ENCODE measurements at places on chromosomes 5 and 9.
A peak's percentile ranks its signal among the peaks of the same experiment; 100 is the strongest.

- DNase-seq = no peak
Observed at GRCh38 chr9:17578911-17579793, at the start of gene SH3GL2. TSS of gene SH3GL2 (plus strand) at chr9:17579066.

GRCh38 chr9:98429613-98430012 lies 174.2 kb upstream of the TBC1D2 start:
- peak; percentile 46 for DNase-seq

DNA sequence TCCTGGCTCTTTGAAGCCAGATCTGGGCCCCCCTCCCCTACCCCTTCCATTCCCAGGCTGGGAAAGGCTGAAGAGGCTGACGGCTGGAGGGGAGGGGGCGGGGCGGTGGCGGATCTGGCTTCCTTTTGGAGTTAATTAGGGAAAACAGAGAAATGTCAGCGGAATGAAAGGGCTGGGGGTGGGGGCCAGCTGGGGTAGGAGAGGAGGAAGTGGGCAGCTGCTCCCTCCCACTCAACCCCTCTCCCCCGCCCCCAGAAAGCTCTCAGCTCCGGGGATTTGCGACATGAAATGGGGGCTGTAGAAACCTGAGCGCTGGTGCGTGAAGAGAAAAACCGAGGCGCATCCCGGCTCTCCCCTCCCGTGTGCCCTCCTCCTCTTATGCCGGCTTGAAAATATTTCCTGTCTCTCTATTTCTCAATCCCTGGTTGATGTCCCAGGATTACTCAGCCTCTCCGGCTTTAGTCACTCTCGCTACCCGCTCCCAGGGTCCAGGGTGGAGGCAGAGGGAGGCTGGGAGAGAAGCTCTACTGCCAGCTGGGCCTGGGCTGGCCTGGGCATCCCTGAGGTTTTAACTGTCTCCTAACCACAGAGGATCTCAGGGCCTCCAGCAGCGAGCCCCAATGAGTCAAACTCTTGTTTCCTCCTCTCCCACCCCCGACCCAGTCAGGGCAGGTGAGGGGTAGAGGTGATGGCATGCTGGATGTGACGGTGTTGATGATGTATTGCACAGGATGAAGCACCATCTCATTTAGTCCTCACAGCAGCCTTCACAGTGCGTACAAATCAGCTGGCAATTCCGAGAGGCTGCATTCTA lies 20.1 kb downstream of the PCDHGC5 start:
- peak; percentile 97 for DNase-seq

GRCh38 chr9:108743416-108743815 lies 112.4 kb downstream of the ACTL7B start:
- DNase-seq = no peak

GRCh38 chr9:126411948-126412284 lies 85.3 kb downstream of the MVB12B start:
- no peak for DNase-seq

DNA sequence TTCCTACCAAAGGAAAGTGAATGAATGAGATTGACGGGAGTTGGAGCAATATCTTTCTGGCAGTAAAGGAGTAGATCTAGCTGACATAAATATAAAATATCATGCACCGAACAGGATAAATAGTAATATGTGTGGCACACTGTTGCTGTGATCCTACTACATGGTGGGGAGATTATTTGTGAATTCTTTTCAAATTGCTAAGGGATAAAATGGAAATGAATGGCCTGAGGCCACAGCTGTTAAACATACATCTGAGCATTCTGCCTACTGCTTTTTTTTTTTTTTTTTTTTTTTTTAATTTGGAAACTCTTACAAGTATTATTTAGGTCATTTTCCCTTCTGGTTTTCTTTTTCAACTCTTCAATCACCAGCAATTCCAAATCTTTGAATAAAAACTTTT lies 66.8 kb downstream of the MEF2C start:
- DNase-seq = no peak

GRCh38 chr9:135908754-135909204 lies 1.4 kb upstream of the CAMSAP1 start:
- DNase-seq = no peak

GRCh38 chr5:81234801-81235200 lies 1.7 kb downstream of the CKMT2 start:
- DNase-seq = no peak

- DNase-seq = peak; percentile 10
Observed at GRCh38 chr5:97986069-97986468, 787.4 kb upstream of the RGMB start.

GRCh38 chr5:156531199-156531598 lies 204.2 kb downstream of the SGCD start:
- peak; percentile 48 for DNase-seq

DNA sequence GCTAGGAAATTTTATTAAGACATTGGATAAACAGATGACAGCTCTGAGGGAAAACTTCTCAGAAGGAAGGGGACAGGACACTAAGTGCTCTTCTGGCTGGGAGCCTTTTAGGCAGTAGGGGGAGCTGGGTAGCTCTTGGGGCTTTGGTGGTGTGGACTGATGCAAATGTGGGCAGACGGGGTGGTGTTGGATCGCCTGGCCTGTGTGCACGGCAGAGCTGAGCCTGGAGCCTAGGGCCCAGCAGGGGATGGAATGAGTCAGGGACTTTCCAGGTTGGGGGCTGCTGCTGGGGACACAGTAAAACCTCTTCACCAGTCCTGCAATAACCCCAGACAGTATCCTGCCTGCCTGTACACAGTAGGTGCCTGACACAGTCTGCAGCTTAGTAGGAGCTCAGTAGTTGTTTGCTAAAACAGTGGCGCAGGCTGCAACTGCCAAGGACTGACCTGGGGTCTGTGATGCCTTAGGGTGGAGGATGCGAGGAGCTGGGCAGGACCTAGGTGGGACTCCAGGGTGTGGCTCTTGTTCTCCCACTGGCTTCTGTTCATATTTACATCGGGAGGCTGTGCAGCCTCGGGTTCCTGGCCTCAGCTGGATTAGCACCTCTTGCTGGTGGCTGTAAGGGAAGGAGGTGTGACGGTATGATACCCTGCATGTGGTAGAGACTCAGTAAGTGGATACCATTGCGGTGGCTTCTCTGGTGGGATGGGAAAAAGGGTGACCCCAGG lies 83.8 kb downstream of the DAB2IP start:
- peak; percentile 22 for DNase-seq

- DNase-seq = no peak
Observed at GRCh38 chr5:26009742-26010141, 1028.6 kb downstream of the CDH9 start.

DNA sequence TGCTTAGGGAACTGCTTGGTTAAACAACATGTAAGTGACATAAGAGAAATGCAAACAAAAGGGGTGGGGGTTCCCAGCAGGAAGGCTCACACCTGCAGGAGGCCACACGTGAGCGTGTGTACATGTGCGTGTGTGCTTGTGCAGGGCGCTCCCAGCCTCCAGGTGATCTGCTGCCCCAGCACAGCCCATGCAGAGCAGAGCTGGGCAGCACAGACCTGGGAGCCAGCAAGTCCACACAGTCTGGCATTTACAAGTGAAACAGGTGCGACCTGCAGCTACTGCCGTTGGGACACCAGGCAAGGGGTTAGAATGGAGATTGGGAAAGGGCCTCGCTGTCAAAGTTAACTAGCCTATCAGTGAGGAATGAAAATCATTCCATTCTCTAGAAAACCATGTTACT lies 41.8 kb downstream of the GRAMD2B start:
- DNase-seq = no peak

GRCh38 chr5:54263447-54263846 lies 46.9 kb downstream of the ARL15 start:
- no peak for DNase-seq

GRCh38 chr5:5700549-5700948 lies 278.1 kb downstream of the ICE1 start:
- DNase-seq = no peak
